ENCODE measurements at places on chromosomes 7 and 10. TPM values are rescaled to one million over a fixed set of nuclear protein-coding genes. Genes with fewer than 3 reads are reported as not detected.
A peak's percentile ranks its signal among the peaks of the same experiment; 100 is the strongest.

Gene C10orf95
- total RNA-seq = not detected

GRCh38 chr7:47179812-47180515, 401.9 kb downstream of the TNS3 start:
- peak; percentile 62 for DNase-seq

- DNase-seq = no peak
Observed at GRCh38 chr7:95845007-95845406, 72.7 kb downstream of the DYNC1I1 start.

Gene TMEM139
- 0.64 TPM for total RNA-seq

Gene COPS6
- 28.8 TPM for total RNA-seq

GRCh38 chr7:47893238-47893637, 55.0 kb downstream of the PKD1L1 start:
- DNase-seq = no peak

Gene TLL2
- 1.2 TPM for total RNA-seq

Gene SUPV3L1
- 27.7 TPM for total RNA-seq

Gene ZPBP
- total RNA-seq = not detected

Gene VWA2
- 1.1 TPM for total RNA-seq

GRCh38 chr10:110263164-110263563, 41.6 kb downstream of the SMNDC1 start:
- DNase-seq = no peak

- no peak for DNase-seq
Observed at GRCh38 chr10:123755061-123755460, 88.9 kb downstream of the GPR26 start.

Gene TMEM184A
- total RNA-seq = 0.18 TPM

DNA sequence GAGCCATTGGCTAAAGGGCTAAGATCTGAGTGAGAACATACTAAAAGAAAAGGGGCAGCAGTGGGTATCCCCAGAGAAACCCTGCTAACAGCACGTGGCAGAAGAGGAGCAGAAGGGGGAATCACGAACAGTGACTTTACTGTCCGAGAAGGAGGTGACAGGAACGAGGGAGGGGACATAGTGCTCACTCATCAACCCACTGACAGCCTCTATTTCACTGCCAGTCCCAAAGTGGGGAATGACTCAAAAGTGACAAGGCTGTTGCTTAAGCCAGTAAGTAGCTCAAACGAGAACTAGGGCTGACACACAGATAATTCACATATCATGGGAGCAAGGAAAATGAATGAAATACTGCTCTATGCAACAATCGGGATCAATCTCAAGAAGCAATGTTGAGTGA, 92.7 kb downstream of the RSU1 start:
- no peak for DNase-seq

- no peak for DNase-seq
Observed at GRCh38 chr7:150997075-150997511, 6.3 kb downstream of the NOS3 start.

- DNase-seq = no peak
Observed at GRCh38 chr10:120555842-120556532, 99.0 kb downstream of the PLPP4 start.

Gene KCNIP2
- total RNA-seq = 8.3 TPM

DNA sequence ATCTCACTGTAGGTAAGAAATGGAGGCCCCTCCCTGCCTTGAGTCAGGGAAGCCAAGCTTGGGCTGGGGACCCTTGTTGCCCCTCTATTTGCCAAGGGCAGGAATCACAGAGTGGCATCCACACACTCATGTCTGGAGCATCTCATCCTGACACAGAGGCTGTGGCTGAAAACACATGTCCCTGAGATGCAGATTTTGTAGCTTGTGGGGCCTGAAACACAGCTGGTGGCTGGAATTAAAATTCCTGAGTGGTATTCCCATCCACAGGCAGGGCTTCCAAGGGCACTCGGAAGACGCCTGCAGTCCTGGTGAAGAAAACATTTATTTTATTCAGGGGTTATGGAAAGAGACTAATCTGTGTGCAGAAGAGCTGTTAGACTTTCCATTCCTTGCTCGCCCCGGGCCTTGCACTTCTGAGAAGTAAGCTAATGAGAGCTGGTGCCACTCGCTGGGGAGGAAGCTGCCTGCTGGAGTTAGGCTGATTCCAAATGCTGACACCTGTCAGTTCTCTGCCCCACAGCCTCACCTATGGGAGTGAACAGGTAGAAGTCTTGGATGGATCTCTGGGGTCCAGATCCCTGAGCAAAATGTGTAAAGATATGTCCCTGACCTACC, 36.0 kb downstream of the C10orf120 start:
- DNase-seq = no peak

- DNase-seq = no peak
Observed at GRCh38 chr7:1914321-1914720, 244.2 kb downstream of the ELFN1 start.

Gene VAX1
- not detected for total RNA-seq

Gene MARVELD1
- total RNA-seq = 3.6 TPM

DNA sequence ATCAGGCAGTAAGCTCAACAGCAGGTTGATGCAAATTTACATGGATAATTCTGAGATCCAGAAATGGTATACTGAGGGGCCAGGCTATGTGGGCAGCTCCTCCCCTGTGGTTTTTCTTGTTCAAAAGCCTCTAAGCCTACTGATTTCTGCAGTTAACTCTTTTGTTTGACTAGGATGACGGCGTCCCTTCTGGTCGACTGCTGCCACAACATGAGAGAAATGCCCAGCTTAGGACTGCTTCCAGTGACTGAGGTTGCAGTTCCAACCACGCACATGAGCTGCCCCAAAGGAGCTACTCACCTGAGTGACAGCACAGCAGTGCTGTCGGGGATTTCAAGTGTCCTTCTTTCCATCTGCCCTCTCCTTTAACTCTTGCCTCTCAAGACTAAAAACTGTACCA, 973.0 kb upstream of the GHITM start:
- DNase-seq = no peak

DNA sequence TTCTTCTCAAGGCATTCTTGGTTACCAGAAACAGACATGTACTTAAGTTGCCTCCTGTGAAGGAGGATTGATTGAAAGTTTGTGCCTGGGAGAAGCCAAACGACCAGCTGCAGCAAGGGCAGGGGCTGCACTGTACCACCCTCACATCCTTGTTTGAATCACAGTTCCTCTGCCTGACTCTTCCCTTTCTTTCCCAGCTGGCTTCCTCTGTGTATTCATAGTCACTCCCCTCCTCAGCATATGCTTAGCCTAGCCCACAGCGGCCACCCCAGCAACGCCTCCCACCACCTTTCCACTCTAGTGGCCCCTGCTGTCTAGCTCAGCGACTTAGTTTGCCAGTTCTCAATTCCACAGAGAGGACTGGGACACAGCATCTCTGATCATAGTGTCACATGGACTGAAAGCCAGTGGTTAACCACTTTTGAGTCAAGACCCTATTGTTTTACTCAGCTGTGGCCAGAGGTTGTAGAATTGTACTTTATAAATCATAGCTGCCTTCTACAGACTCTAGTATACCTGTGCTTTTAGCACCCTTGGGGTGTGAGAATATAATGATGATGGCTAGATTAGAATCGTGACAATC, 643.0 kb downstream of the SUGCT start:
- DNase-seq = no peak

GRCh38 chr10:97059006-97059871, 126.5 kb downstream of the SLIT1 start:
- DNase-seq = peak; percentile 88

- no peak for DNase-seq
Observed at GRCh38 chr7:152565731-152566130, 110.2 kb downstream of the XRCC2 start.

GRCh38 chr7:15647309-15647708, 39.2 kb downstream of the MEOX2 start:
- DNase-seq = no peak

GRCh38 chr7:107902381-107902780, 11.4 kb downstream of the DLD start:
- DNase-seq = no peak

DNA sequence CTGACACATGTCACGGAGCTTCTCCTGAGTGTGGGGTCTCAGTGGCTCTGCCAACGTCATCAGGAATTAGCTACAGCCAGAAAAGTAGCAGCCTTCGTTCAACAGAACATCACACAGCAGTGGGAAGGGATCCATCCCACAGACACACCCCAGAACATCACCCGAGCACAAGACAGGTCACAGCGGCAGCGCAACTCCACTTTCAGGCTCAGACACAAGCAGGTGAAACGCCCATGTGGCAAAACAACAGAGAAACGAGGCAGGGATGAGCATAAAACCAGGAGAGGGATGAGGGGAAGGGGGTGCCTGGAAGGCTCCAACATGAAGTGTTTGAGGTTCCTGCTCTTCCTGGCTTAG, 44.8 kb downstream of the CAMK2B start:
- DNase-seq = no peak

DNA sequence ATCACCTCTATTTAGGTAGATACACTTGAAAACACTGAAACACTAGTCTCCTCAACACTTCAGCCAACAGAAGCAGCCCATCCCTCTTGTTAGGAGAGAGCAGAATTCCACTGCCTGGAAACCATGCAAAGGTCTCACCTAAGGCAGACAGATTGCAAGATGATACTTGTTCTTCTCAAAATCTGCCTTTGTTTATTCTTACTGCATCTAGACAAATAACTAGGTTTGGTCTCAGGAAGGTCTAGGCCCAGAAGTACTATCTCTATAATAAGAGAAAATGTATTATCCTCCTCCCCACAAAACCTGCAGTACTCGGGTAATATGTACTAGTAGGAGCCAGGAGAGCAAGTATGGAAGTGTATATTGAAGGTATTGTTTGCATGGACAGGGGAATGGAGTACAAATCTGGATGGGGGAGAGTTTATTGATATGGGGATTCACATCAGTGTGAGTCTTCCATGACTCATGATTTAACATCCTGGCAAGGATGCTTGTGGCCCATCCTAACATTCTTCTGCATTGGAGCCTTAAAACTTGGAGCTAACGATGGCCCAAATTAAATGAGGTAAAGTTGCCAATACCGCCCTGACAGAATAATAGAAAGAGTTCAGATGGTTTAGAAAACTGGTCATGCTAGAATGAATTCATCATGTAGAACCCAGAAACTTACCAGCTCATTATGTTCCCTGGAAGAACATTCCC, 109.2 kb downstream of the EPC1 start:
- DNase-seq = no peak

Gene ZNF488
- 2.9 TPM for total RNA-seq

Gene SLC18A2
- 6.5 TPM for total RNA-seq

- DNase-seq = no peak
Observed at GRCh38 chr7:115145512-115145911, 223.6 kb downstream of the MDFIC start.

GRCh38 chr10:79347894-79348639, 798 bp downstream of the PPIF start:
- DNase-seq = peak; percentile 33

GRCh38 chr7:88147949-88148348, 71.9 kb downstream of the SRI start:
- no peak for DNase-seq

DNA sequence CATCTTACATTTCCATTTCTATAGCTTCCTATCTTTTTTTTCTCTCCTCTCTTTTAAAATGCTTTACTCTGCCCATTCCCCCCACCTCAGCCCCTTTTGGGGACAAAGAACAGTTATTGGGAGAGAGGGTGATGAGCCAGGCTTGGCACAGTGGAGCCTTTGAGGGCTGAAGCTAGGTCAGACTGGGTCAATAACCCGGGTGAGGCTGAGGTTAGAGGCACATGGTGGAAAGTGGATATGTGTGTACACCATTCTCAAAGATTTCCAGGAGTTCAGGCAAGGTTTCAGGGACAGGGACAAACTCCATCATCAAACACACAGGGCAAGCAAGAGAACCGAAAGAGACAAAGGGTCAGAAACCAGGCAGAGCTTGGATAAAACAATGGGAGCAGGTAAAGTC, 11.5 kb downstream of the ABCB4 start:
- DNase-seq = no peak

Gene ANKRD26
- total RNA-seq = 30.9 TPM

GRCh38 chr7:98232799-98233198, 19.2 kb downstream of the TECPR1 start:
- no peak for DNase-seq

GRCh38 chr7:35520810-35521625, 173.9 kb downstream of the HERPUD2 start:
- DNase-seq = no peak

DNA sequence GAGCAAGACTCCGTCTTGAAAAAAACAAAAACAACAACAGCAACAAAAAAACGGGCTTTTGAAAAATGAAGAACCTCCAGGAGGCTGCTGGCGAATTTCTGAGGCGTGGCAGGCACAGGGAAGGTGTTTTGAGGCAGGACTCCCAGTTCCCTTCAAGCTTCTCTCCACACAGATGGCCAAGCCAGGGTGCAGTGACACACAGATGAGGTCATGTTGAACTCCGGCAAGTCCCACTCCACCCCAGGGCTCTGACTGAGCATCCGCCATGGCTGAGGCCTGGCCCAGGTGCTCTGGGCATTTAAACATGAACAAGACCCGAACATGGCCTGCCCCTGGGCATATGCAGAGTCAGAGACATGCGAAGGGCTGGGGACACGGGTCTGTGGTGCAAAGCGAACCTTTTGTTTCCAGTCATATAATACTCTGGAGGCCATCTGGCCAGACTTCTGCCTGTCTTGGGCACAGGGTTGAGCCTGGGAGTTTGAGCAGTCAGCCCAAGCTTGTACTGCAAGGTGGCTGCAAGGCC, 514.6 kb upstream of the FOXK1 start:
- no peak for DNase-seq

- DNase-seq = peak; percentile 18
Observed at GRCh38 chr7:124155432-124156022, 122.7 kb upstream of the TMEM229A start.

DNA sequence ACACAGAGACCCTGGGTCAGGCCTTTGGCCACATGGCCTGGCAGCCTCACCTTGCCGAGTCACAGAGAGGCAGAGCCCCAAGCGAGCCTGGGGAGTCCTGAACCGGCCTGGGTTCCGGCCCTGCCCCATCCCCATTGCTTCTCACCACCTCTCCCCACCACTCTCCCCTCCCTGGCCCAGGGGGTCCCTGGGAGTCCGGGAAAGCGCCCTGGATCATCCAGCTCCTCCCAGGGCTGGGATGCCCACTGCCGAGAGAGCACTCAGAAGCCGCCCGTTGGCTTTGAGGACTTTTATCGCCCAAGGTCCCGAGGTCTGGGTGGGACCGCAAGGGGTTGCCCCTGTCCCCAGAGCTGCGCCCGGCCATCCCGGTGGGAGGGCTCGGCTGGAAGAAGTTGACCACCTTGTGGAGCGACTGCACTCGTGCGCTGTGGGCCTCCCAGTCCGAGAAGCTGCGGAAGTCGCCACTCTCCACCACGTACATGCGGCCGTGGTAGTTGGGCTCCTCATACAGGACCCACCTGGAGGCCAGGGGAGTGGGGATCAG, 8.1 kb downstream of the CRYGN start:
- DNase-seq = no peak

Gene DNAJC12
- 12.3 TPM for total RNA-seq

DNA sequence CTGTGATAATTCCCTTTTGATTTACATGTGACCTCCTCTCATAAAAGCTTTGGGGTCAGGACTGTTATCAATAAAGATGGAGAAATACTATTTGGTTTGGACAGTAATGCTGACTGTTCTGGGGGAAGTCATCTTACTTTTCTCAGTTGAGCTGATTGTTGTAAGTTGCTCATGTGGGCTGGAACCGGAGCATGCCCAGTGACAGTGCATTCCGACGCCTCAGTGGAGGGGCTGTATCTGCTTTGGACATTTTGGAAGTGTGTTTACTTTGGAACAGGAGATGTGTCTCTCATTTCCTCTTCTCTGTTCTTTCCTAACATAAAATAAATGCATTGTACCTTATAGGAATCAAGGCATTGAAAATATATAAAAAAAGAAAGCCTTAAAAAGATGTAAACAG, 30.1 kb downstream of the RBM33 start:
- DNase-seq = no peak
